ENCODE measurements at places on chromosomes 3 and 15.

DNA sequence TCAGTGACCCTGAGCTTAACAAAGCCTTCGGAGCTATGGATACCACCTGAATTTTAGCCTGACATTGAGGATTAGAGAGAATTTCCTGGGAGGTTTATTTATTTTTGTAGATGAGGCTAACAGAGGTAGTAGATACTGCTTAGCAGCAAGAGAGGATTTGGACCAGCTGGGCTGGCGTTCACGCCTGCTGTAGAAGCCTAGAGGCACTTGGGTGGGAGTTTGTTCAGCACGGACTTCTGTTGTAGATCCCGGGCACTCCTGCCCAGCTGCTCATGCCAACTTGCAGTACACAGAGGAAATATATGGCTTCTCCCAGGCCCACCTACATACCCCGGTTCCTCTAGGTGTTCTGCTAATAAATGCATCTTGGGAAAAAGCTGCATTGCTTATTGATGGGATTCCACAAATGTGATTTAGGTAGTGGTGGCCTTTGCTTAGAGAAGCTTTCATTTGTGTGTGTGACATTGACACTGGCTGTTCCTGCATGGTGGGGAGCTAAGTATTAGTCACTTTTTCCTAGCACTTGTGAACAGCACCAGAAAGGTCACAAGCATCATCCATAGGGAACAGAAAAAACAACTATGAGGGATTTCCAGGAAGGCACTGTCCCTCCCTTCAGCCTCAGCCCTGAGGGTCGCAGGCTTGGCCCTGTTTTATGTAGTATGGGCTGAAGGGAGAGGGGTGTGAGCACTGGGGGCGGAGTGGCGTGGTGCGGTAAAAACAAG is 324.8 kb upstream of the LRRFIP2 start:
- DNase-seq: no peak

GRCh38 chr3:50245831-50246516 is 10.0 kb downstream of the GNAI2 start:
- DNase-seq: peak; percentile 86

GRCh38 chr15:90287101-90287500 is 21.6 kb downstream of the NGRN start:
- DNase-seq: no peak

- no peak for DNase-seq
These were observed 48.6 kb upstream of the LDHAL6B start for GRCh38 chr15:59157840-59158700.

- DNase-seq: peak; percentile 46
These were observed 37.7 kb downstream of the SENP8 start for GRCh38 chr15:72155635-72156616.

DNA sequence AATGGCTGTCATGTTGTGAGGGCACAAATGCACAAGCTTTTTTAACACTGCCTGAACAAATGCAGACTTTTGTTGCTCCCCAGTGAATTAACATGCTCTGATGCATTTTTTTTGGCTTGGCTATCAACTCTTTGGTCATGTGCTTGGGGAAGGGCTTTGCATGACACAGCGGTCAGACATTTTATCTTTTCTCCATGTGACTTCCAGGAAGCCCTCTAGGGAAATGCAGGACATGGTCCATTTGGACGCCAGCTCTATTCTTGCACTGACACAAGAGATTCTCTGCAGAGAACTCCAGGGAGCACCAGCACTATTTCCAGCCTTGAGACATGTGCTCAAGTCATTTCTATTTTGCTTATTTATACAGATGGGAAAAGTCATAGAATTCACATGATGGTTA is 46.2 kb downstream of the NEK11 start:
- DNase-seq: no peak

DNA sequence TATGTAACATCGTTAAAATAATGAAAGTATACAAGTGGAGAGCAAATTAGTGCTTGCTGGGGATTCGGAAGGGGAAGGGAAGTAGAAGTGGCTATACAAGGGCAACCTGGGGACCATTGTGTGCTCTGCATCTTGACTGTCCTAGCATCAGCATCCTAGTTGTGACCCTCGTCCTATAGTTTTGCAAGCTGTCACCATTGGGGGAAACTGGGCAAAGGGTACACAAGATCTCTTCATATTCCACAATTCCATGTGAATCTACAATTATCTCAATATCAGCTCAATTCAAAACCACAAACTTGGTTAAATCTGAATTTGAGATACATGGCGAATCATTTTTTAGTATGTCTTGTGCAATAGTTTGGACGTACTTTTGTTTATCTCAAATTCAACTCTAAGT is 30.9 kb downstream of the WNT7A start:
- DNase-seq: no peak

GRCh38 chr3:73419942-73420341 is 204.8 kb downstream of the PDZRN3 start:
- no peak for DNase-seq

Measured in KG1 (cell line).